ENCODE measurements at places on chromosomes 2 and 18. TPM values are rescaled to one million over a fixed set of nuclear protein-coding genes. Genes with fewer than 3 reads are reported as not detected.

The SCN7A gene
- not detected for total RNA-seq

DNA sequence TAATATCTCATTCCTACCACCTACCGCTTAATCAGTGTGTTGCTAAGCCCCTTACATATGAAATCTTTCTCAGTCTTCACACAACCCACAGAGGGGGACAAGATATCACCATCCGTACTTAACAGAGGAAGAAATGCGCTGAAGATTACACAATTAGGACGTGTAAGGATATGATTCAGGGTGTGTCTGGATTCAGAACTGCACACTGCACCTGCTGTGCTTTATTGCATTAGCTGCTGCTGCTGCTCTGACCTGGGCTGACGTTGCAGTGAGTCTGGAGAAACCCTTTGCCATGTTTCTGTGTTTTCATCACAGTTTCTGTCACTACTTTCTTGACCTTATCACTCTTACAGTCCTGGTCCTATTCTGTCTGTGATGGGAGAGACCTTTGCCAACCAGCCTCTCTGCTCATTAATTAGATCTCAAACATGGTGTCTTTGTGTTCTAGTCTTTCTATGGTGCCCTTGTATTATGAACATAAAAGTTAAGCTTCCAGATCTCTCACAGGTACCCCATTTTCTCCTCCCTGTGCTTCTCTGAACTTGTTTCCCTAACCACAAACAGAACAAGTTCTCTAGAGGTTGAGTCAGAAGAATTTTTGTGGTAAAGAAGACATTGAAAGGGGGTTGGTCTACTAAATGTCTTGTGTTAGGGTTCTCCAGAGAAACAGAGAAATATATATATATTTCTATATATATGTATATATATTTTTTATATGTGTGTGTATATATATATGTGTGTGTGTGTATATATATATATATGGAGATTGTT is 92.9 kb upstream of the CYP1B1 start:
- no peak for DNase-seq

The DUSP19 gene
- total RNA-seq: 1.4 TPM

- no peak for DNase-seq
Observed at GRCh38 chr2:164792316-164793170, 49.1 kb downstream of the COBLL1 start.

DNA sequence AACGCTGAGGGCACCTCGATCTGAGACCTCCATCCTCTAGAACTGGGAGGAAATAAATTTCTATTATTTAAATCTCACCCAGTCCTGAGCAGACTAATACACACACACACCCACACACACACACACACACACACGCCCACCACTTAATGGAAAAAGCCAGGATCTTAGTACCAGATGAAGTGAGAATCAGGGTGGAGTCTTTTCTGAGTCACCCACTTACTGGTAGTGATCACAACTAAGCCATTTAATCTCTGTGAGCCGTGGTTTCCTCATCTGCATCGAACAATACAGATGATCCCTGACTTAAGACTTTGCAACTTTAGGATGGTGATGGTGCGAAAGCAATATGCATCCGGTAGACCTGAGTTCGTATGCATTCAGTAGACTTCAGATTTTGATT is 18.6 kb downstream of the THNSL2 start:
- no peak for DNase-seq

DNA sequence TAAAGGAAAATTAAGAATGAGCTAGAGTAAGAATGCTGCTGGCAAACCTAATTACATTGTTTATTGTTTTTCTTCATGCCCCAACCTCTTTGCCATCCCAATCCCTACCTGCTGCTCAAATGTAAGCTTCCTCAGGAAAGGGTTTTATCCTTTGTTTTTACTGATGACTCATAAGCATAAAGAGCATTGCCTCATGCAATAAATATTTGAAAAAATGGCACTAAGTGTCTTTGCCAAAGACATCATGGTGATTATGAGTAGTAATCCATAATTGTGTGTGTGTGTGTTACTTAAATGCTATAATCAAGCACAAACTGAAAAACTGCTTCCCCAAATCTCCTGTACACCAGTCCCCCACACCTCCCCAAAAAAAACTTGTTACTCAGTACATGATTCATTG is 53.4 kb downstream of the DNER start:
- DNase-seq: no peak

The PRKRA gene
- 23.6 TPM for total RNA-seq

DNA sequence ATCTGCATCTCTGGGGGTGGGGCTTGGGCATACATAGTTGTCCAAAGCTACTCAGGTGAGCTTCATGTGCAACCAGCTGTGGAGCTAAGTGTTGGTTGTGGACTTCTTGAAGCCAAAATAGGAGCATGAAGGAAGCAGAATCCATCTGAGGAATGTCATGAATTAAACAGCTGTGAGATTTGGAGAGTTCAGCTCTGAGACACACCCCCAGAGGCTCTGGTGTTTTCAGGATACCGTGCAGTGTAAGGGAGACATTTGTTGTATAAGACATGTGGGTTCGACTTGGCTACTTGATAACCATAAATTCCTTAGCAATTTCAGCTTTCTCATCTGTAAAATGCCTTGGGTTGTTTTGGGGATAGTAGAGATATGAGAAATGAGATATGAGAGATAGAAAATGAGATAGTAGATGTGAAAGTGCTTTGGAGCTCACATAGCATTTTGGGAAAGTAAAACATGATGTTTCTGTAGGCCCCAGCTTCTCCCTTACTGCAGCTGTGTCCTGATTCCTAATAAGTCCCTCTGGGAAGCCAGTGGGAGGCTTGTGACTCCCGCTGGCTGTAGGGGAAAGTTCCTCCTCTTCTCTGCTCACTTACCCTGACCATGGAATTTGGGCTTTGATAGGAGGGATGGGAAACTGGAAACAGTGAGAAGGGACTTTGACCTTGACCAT is 50.0 kb downstream of the DPYSL5 start:
- no peak for DNase-seq

DNA sequence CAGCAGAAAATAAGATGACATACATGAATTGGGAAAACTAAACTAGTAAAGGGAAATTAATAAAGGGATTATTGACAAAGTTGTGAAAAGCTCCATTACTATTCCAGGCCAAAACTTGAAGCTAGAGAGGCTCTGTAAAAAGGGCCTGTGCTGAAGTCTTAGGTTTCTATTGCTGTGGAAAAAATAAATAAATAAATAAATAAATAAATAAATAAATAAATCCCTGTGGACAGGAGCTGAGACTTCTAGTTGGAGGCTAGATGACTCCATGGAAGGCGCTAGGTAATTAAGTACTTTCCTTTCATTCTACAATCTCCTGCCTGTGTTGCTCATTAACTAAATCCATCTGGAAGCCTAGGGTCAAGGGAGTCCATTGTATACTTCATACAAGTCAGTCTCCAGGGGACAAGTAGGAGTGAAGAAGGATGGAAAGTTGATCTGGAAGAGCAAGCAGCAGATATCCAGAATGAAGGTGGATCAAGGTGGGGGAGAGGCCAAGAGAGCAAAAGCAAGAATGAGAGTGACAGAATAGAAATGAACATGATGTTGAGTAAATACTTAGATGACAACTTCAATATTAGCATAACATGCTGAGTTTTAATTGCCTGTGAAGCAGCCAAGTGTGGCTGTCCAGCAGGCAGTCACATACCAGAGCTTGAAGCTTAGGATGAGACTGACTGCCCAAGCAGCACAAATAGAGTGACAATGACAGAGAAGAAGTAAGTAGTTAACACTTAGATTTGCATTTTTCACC is 26.2 kb upstream of the CCNT2 start:
- DNase-seq: no peak

DNA sequence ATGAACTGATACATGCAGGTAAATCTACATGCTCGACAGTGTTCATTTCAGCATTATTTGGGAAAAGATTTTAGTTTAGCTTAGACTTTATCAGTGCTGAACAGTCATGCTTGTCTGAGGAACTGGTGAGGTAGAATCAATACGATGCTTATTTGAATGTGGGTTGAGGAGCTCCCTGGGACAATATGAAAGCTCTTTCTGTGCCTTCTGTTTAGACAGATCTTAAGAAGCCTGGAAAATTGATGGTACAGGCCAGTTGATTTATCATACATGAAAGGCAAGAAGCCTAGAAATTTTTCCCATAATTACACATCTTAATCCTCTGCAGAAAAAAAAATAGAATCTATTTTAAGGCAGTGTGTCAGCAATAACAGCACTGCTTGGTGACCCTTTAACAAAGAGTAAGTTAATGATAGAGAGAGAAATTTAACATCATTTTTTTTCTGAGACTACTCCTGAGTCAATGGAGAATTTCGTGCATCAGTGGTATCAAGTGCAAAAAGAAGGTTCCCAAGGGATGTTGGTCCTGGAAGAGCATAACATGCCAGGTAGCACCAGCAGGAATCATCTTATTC is 252.2 kb upstream of the CDH20 start:
- DNase-seq: no peak

GRCh38 chr2:18987592-18988073 is 370.8 kb downstream of the OSR1 start:
- DNase-seq: no peak

The ATAD2B gene
- 6.5 TPM for total RNA-seq

DNA sequence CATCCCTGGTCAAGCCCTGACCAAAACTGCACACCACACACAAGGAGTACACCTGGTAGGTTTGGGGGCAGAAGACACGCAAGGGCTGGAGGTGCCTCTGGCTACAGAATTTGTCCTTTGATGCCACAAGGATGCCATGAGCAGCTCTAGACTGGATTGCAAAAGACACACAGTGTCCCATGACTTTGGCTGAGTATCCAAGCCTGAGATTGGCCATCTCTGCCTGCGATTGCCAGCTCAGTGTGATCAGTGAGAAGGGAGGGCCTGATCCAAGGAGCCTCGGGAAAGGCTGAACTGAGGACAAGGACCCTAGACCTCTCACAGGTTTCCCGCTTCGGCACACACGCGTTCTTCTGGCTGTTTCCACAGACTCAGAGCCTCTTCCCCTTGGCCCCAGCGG is 60.0 kb upstream of the FOSL2 start:
- no peak for DNase-seq

DNA sequence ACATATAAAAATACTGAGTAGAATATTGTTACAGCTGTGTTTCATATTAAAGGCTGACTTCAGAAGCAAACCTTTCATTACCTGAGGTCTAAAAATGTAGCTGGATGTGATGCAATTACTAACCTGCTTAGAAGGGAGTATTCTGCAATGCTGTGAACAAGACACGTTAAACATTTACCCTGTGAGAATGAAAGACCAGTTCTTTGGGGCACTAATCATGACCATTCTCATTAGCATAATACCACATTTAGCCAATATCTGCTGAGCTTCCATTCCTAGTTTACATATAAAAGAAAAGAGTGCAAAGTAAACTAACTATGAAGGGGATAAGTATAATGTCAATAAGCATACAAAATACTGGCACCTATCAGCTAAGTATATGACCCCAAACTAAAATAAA is 784.0 kb upstream of the KLHL29 start:
- no peak for DNase-seq

The LCT gene
- not detected for total RNA-seq

The POTEI gene
- 0.06 TPM for total RNA-seq

- no peak for DNase-seq
Observed at GRCh38 chr2:14628901-14629300, 3.6 kb upstream of the LRATD1 start.

GRCh38 chr2:64551851-64552250 is 27.7 kb downstream of the AFTPH start:
- DNase-seq: no peak

The CAPN13 gene
- not detected for total RNA-seq

The CPS1 gene
- 0.53 TPM for total RNA-seq

GRCh38 chr2:17899871-17900270 is 21.4 kb downstream of the KCNS3 start:
- no peak for DNase-seq

DNA sequence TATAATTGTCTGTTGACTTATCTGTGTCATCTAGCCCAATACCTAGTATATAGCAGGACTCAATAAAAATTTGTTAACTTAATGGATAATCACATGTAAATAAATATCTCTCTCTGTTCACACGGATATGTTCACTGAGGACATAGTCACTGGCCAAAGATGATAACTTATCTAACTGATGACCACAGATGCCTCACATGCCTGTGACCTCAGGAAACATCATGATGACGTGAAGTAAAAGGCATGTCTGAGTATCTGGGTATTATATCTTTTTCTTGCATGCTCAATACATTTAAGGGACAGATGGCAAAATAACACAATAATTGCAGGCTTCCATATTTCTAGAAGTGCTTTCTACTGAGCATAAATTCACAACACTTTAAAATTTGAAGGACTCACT is 41.4 kb upstream of the PARD3B start:
- DNase-seq: no peak

The MBP gene
- 14.1 TPM for total RNA-seq

The SLC25A52 gene
- not detected for total RNA-seq

The DSC3 gene
- total RNA-seq: 2.0 TPM

The MAL gene
- total RNA-seq: 3.1 TPM

DNA sequence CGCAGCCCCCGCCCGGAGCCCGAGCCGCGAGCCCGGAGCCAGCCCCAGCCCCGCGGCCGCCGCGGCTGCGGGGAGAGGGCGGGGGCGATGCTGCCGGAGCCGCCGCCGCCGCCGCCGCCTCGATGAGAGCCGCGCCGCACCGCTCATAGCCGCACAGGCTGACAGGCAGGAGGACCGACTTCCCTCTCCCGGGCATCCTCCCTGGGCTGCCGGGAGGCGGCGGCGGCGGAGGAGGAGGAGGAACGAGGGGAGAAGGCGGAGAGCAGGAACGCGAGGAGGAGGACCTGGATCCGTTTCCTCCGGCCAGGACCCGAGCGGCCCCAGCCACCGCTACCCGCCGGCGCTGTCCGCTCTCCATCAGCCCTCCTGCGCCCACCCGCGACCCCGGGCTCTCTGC is 370 bp downstream of the KLHL29 start:
- no peak for DNase-seq

- DNase-seq: no peak
Observed at GRCh38 chr2:187075199-187075635, 226.2 kb upstream of the ZSWIM2 start.

DNA sequence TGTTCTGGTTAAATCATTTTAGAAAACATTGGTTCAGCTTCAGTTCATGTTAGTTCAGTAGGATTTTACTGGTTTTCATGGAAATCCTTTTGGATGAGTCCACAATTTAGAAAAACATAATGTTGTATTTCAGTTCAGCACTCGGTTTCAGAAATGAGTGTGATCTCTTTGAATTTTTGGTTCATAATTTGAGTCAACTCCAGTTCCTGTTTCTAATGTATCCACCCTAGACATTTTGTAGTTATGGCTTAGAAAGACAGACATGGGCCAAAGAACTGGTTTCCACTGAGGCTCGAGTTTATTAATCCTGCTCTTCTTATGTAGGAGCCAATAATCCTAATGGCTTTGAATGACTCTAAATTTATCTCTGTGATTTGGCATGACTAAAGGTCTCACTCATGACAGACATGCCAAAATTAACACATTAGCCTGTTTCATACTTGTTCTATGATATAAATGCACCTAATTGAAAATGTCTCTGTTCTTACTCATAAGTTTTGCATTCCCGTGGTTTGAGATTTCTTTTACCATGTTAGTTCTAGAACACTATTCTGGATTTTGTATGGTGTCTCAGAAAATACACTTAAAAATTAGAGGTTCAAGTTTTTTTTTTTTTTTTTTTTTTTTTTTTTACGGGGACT is 82.3 kb upstream of the SPRED2 start:
- no peak for DNase-seq
